ENCODE measurements at places on chromosomes 2 and 18.

DNA sequence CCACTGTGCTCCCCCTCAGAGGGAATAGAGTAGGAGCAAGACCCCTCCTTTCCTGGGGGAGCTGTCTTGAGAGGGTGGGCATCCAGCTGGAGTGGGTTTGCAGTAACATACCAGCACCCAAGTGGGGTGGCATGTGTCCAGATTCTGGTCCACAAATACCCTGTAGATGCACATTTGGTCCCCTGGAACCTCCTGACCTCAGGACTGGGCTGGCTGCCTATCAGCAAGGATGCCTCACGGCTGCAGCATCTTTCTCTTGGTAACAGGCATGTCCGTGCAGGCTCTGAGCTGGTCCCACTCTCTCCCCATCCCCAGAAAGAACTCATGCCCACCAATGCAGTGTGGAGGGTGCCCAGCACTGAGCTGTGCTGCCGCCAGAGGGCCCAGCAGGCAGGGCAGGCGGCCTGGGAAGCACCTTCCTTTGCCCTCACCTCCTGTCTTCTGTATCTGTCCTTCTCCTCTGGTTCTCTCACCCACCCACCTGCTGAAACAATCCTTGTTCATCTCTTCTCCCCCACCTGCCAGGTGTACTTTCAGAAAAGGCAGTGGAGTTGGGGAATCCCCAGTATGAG, 47.4 kb downstream of the ITGB1BP1 start:
- no peak for DNase-seq

- DNase-seq: no peak
These were observed 43.1 kb downstream of the BAZ2B start for GRCh38 chr2:159573294-159573693.

DNA sequence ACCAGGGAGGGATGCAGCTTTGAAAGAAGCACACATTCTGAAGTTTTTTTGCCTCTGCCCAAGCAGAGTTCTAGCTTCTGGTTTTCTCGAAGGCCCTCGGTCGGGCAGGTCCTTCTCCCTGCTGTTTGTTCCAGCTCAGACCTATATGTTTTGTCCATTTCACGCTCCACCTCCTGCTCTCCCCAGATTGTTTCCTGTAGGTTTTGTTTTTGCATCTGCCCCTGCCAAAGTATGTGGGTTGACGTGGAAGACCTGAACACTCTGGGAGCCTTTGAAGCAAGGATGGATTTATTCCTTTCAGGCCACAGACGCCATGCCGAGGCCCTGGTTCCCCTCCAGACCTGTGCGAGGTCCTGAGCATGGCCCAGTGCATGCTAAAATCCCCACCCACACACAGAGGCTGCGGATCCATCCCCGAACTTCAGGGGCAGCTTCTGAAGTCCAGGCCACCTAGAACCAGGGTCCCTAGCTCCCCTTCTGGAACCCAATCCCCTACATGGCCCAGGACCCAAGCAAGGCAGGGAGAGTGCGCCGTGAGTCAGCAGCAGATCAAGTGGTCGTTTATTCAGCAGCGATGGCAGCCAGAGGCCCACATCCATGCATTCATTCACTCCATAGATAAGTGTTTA, 205.4 kb downstream of the KLHL29 start:
- DNase-seq: no peak

GRCh38 chr2:128662051-128662471, 343.4 kb upstream of the HS6ST1 start:
- DNase-seq: no peak

DNA sequence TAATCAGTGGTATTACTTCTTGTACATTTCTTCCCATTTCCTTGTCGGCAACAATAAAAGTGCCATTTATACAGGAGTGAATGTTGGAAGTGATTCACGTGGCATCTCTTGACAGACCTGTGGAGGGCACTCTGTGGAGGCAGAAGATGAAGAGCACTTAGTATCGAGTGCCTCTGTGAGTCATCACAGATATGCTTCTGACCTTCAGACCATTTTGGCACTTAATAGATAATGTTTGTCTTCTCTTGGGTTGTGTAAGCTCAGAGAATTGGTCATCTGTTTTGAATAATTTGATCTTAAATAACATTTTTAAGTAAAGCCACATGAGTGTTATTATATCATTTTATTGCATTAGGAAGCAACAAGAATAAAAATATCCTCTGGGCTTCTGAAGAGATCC, 305.5 kb downstream of the PTPRM start:
- DNase-seq: no peak

DNA sequence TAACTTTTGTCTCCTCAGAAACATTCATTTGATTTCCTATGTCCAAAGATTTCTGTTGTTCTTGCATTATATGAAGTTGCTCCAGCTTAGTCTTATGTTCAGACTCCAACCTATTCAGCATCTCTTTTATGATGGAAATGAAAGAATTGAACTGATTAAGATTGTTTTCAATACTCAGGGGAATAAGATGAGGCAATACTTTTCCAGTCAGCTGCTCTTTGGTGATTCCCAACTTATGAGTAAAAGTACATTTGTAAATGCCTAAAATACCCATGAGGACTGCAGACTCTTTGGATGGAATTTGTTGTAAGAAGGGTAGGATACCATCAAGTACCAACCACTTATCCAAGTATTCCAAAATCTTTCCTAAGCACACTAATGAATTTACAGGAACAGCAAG, 39.8 kb downstream of the TRAK2 start:
- no peak for DNase-seq

- no peak for DNase-seq
These were observed 368.5 kb upstream of the TRIB2 start for GRCh38 chr2:12348216-12348615.

- no peak for DNase-seq
These were observed 111.6 kb upstream of the HAAO start for GRCh38 chr2:42903821-42904575.

DNA sequence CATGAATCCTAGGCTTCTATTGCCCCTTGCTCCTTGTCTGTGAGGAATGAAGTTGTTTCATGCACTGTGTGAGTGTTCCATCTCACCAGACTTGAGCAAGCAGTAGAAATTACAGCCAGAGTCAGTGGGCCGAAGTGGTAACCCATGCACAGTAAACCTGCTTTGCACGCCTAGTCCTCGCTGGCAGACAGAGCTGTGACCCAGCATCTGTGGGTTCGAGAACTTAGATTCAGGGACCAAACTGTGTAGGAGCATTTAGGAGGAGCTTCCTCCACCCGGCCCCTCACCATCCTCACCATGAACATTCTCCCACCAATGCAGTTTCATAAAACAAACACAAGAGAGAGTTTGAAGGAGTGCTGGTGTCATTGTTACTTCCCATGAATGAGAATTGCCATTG, 21.6 kb upstream of the TEX51 start:
- no peak for DNase-seq

- DNase-seq: no peak
These were observed 1.3 kb downstream of the SLC23A3 start for GRCh38 chr2:219168526-219168925.

DNA sequence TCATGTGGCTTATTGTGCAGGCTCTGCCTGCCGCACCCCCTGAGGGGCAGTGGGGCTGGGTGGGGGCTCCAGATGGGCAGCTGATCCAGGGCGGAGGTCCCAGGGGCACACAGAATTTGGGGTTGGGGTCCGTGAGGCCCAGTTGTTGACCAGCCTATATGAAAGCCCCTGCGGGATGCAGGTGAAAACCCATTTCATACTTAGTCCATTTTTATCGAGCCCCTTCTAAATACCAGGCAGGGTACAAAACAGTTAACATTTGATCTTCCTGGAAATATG, 30.6 kb downstream of the MYO7B start:
- DNase-seq: no peak

- no peak for DNase-seq
These were observed 232.2 kb upstream of the ETAA1 start for GRCh38 chr2:67164771-67165522.

DNA sequence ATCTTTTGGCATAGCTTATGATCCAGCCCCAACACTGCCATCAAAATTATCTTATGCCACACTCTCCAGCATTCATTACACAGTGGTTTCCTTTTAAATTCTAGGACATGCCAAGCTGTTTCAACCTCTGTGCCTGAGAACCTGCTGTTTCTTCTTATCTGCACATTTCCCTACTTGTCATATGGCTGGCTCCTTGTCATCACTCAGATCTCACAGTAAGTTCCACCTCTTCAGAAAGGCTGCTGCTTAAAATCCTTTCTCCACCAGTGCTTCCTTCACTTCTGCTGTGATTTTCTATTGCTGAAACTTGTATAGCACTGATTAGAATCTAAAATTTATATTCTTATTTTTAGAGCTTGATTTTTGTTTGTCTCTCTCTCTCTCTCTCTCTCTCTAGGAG, 43.4 kb downstream of the MC4R start:
- no peak for DNase-seq

- DNase-seq: no peak
These were observed 3.7 kb upstream of the TUBA4B start for GRCh38 chr2:219249203-219249980.

Data from stimulated activated CD8-positive, alpha-beta memory T cell treated with anti-CD3 and anti-CD28 coated beads, Interleukin-4, amount 100 ng/mL, for 24 hours (primary cell).